ENCODE measurements at places on chromosomes 3 and 15. TPM values are rescaled to one million over a fixed set of nuclear protein-coding genes. Genes with fewer than 3 reads are reported as not detected.

- DNase-seq = no peak
Measured at GRCh38 chr15:29364426-29365078, 94.9 kb upstream of the NSMCE3 start.

DNA sequence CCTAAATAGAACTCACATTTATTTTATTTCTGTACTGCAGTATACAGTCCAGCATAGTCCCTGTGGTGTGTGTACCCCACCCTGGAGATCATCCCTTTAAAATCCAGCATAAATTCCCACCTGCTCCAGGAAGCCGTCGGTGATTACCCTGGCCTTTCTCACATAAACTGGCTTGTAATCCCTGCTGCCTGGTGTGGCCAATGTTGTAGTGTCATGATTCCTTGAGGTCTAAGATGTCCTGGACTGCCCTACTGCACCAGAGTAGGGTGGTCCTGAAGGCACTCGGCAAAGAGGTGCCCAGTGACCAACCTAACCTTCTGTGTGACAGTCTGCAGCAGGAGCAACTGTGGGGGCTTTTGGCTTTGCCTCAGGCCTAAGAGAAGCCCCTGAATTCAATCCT, 58.9 kb downstream of the ITGA11 start:
- DNase-seq = no peak

- no peak for DNase-seq
Measured at GRCh38 chr3:129727707-129728106, 121.2 kb upstream of the PLXND1 start.

GRCh38 chr15:75109021-75109735, 85.8 kb downstream of the PPCDC start:
- no peak for DNase-seq

The MESP1 gene
- polyA plus RNA-seq = not detected

The LRRIQ4 gene
- polyA plus RNA-seq = not detected

Data from naive B cell (primary cell).